ENCODE measurements at places on chromosomes 13 and 19. TPM values are rescaled to one million over a fixed set of nuclear protein-coding genes. Genes with fewer than 3 reads are reported as not detected.
A peak's percentile ranks its signal among the peaks of the same experiment; 100 is the strongest.

GRCh38 chr19:43534816-43535761, 2.1 kb downstream of the ZNF575 start:
- DNase-seq, result peak; percentile 27

- no peak for DNase-seq
Observed at GRCh38 chr19:15368798-15369593, 10.6 kb downstream of the AKAP8 start.

CPT1C gene
- 0.95 TPM for total RNA-seq

EEF2 gene
- total RNA-seq, result 3,493 TPM

YIPF2 gene
- total RNA-seq, result 50.9 TPM

Measured in activated T-cell treated with anti-CD3 and anti-CD28 coated beads, Interleukin-2, amount 50 U/mL, for 4 hours (primary cell).